ENCODE measurements at places on chromosomes 16 and 17. TPM values are rescaled to one million over a fixed set of nuclear protein-coding genes. Genes with fewer than 3 reads are reported as not detected.

CDH1 gene
- 0.11 TPM for total RNA-seq

CCDC200 gene
- total RNA-seq = not detected

GAS2L2 gene
- not detected for total RNA-seq

CIBAR2 gene
- not detected for total RNA-seq

KRT20 gene
- not detected for total RNA-seq

PRAC1 gene
- not detected for total RNA-seq

SLC35G6 gene
- total RNA-seq = not detected

IKZF3 gene
- total RNA-seq = not detected

CD300LB gene
- not detected for total RNA-seq

CCDC154 gene
- total RNA-seq = 0.17 TPM

ZPBP2 gene
- total RNA-seq = not detected
